Aorta (tissue), 5 donors: ENCODE measurements at places on chromosomes 5 and 9. TPM values are rescaled to one million over a fixed set of nuclear protein-coding genes. Genes with fewer than 3 reads are reported as not detected.

DNA sequence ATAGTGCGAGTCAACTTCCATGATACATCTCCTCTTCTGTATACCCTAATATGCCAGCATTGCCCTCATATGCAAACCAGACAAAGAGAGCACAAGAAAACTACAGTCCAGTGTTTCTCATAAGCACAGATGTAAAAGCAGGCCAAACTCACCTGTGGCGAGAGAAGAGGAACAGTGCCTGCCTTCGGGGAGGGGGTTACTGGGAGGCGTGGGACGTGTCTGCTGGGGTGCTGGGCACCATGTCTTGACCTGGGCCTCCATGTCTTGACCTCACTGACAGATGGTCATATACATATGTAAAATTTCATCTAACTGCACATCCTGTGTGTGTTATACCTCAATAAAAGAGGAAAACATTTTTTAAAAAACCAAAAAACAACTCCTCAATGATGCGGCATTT lies 159.3 kb upstream of the PPP1R26 start:
- no peak for DNase-seq
- no peaks in the 10 kb centered on the region for H3K36me3 ChIP-seq
- no peak overlapping the region for H3K4me3 ChIP-seq
- no peaks in the 10 kb centered on the region for H3K27me3 ChIP-seq

LIFR gene
- total RNA-seq, result 69.6 TPM

DNA sequence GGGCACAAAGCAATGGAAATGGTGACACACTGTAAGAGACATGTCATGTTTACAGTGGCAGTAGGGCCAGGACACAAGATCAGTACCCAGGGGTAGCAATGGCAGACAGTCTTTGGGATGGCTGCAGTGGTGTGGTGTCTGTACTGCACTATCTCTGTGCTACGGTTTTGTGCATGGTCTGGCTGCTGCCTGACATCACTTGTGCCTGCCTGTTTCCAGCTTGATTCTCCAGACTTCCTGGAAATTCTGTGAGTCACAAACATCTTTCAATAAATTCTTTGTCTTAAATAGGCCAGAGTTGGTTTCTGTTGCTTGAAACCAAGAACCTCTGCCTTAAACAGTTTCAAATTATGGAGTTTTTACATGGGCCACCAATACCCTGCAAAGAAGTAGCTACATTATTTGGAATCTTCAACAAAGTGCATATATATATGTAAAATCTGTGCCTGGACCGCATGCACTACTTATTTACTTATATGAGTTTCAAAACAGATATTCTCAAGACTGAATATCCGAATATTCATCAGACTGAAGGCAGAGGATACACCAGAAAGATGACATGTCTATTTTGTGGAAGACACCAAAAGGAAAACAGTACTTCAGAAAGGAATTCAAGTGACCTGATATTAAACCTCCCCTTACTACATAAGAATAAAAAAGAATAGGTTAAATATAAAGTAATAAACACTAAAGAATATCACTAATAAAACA lies 188.1 kb downstream of the RFX3 start:
- H3K4me1 ChIP-seq, result no peaks in the 10 kb centered on the region
- H3K4me3 ChIP-seq, result no peak overlapping the region
- H3K27ac ChIP-seq, result no peak overlapping the region
- no peak for DNase-seq
- H3K36me3 ChIP-seq, result no peaks in the 10 kb centered on the region

PRXL2C gene
- 23.6 TPM for total RNA-seq

OR5C1 gene
- not detected for total RNA-seq
